Progenitor cell of endocrine pancreas (in vitro differentiated cells): ENCODE measurements at places on chromosomes 5 and 9.
A peak's percentile ranks its signal among the peaks of the same experiment; 100 is the strongest.

GRCh38 chr5:4079831-4080230 is 484.2 kb downstream of the IRX1 start:
- no peak for DNase-seq

DNA sequence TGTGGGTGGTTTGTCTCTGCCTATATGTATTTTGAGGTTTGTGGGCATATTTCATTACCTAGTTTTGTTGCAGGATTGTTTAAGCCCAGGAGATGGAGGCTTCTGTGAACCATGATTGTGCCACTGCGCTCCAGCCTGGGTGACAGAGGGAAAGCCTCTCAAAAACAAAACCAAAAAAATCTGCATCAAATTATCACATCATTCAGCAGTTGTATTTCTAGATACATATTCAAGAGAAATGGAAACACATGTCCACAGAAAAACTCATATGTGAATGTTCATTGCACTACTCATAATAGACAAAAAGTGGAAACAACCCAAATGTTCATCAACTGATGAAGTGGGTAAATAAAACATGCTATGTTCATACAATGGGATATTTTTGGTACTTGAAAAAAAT is 29.9 kb downstream of the HSPA4 start:
- no peak for DNase-seq

DNA sequence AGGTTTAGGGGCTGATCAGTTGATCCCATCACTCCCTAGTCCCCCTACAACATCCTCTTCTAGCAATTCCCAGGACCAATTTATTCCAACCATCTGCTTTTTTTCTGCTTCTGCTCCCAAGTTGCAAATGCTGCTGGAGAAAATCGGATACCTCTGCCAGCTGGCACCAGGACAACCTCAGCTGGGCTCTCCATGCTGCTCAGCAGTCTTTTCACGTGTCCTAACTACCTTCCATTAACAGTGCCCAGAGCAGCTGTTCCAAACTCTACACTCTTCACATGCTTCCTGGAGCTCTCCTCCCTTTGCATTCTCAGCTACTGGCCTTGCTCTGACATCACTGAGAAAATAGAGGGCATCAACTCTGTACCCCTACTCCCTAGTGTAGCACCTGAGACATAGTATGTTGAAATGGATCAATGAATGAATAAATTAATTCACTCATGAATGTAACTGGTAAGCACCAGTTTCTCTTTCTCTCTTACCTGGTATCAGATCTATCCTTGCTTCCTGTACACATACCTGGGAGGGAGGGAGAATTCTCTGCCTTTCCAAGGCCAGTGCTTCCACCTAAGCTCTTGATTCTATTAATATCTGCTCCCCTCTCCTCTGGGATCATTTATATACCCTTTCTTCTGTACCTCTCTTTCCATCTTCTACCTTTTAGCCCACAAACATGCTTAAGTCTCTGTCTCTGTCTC is 191.0 kb downstream of the RAB3C start:
- no peak for DNase-seq

GRCh38 chr9:95980262-95981125 is 105.0 kb downstream of the ERCC6L2 start:
- no peak for DNase-seq

- DNase-seq: no peak
Observed at GRCh38 chr9:90851444-90851843, 49.8 kb downstream of the SYK start.

- DNase-seq: no peak
Observed at GRCh38 chr5:91223886-91224285, 159.2 kb downstream of the ARRDC3 start.

- no peak for DNase-seq
Observed at GRCh38 chr5:152736906-152737305, 331.8 kb upstream of the NMUR2 start.

DNA sequence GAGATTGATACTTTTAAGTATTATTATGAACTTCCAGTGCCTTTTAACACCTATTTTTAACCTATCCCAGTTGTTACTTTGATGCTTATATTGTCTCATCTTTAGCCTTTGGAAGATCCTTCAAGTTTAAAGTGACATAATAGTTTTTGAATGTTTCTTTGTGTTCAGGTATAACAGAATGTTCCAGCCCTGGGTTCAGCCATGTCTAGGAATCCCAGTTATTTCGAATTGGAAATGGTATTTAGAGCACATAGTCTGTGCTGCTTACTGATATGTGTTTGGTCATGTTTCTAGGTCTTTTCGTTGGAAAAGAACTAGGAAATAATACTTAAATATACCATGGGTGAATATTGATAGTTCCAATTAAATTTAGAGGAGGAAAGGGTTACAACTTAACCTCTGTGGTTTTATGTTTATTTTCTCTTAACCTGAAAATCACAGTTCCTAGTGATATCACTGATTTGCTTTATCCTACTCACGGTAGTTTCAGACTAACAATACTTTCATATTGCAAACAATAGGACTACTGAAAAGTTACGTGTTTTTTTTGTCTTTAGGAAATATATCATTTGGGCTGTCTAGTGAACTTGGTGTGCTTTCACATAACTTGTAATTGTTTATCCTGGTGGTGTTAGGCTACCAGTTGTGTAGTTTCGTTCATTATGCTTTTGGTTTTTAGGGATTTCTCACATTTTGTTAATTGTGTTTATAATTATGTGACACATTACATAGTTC is 37.8 kb downstream of the UHRF2 start:
- DNase-seq: no peak

DNA sequence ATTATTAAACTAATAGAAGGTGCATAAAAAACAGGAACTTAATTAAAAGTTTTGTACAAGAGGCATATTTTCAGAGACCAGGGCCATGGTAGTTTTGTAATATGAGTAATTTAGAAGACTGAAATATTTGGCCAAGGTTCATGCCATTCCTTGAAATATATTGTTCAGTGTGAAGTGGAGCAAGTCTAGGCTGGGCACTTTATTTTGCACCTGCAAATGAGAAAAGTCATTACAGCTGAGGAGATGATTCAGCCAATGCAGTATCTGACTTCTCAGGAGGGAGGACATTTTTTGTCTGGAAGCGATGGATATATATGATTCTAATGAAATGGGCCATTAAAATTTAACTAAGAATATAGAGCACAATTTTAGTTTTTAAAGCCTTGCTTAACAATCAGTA is 754.0 kb upstream of the ADAMTS16 start:
- no peak for DNase-seq

DNA sequence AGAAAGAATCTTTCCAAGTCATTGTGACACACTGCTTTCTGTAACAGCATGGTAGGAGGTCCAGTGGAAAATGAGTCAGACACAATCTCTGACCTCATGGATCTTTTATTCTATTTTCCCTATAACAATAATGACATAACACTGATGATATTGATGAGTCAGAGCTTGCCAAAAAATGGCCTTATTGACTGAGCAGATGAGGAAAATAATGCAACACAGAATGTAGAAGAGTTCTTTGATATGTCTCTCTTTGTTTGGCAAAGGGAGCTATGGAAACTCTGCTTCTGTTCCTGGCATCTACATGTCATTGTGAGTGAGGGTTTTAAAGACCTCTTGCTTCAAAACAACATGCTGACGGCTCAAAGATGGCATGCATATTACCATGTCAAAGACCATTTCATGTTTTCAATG is 443.1 kb upstream of the ZNF608 start:
- no peak for DNase-seq

GRCh38 chr9:26656003-26656870 is 236.4 kb downstream of the CAAP1 start:
- no peak for DNase-seq

GRCh38 chr9:134937164-134937555 is 19.4 kb upstream of the FCN1 start:
- DNase-seq: no peak

- no peak for DNase-seq
Observed at GRCh38 chr5:141478321-141478945, 2.7 kb downstream of the PCDHGC3 start.

DNA sequence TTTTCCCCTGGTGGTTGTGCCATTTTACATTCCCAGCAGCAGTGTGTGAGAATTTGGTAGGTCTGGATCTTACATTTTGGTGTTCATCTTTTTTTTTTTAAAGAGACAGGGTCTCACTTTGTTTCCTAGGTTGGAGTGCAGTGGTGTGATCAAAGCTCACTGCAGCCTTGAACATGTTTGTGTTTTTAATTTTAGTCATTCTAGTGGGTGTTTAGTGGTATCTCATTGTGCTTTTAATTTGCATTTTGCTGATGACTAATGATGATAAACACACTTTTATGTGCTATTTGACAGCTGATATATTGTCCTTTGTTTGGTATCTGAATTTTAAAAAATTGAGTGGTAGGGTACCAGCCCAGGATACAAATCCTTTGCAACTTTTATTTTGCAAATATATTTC is 53.4 kb upstream of the POMT1 start:
- DNase-seq: no peak

DNA sequence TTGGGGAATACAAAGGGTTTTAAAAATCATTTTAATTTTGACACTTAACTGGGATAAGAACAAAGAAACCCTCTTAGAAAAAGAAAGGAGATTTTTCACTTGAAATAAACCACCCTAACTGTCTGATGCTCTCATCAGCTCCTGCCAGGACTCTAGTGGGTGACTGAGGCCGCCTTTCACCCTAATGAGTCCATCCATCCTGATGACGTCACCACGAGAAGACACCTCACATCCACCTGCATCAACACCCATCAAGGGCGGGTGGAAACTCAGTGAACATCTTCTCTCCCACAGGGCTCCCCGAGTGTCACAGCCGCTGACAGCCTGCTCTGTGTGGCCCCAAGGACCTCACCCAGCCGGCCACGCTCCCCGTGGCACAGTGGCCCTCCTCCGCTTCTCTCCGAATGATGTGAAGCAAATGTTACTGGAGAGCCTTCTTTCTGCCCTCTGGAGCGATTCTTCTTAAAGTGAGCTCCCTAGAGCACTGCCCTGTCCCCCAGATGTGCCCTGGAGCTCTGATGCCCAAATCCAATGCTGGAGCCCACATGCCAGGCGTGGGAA is 584.3 kb upstream of the ADAMTS16 start:
- no peak for DNase-seq

- DNase-seq: peak; percentile 30
Observed at GRCh38 chr9:118522093-118523028, 818.2 kb downstream of the TLR4 start.

DNA sequence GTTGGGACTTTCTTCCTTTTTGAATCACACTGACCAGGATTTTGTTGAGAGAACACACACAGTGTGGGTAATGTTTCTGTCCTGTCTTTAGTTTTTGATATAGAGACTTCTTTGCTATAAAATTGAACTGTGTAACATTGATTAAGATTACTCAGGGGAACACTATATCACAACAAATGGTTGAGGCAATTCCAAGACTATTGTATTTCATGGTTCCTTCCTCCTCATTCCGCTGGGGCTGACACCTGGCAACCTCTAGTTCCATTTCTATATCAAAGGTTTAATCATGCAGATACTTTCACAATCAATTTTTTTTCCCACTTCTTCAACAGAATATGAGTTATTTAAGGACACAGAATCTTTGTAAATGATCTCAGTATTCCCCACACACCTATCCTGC is 182.2 kb downstream of the TAF11L14 start:
- DNase-seq: no peak

DNA sequence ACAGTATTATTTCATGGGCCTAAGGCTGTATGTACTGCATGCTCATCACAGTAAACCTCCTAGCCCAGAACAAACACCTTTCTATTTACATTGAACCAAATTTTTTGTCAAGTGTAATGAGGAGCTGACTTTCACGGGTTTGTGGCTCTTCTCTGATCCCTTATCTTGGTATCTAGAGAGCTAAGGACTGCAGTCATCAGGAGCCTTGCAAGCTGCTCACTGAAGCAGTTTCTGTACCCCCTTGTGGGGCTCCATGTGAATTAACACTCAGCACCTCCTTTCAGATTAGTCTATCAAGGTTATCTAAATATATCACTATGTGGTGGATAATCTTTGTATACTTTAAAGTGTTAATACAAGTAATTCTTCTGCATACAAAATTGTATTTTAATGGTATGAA is 108.2 kb downstream of the AUH start:
- no peak for DNase-seq

DNA sequence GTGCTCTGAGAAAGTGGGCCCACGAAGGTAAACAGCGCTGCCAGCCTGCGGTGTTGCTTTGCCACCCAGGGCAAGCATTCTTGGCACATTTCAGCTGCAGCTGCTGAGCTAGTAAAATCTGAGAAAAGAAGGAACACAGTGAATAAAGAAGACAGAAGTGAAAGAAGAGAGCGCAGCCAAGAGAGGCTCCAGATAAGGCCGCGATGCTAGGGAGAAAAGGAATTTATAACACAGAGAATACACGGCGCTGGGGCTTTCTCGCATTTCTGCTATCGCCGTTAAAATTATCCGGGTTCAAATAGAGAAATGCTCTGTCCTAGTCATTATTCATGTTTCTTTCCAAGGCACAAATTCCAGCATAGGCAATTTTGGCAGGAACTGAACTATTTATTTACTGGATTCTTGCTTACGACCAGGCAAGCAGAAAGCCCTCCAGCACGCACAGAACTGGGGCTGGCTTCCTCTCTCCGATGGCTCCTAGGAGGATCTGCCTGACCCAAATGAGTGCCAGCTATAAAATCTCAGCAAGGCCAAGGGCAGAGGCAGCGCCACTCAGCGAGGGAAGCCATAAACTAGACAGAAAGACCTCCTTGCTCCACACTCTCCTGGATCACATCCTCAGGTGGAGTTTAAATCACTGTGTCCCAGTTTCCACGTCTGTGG is 111.2 kb downstream of the ATPSCKMT start:
- no peak for DNase-seq

DNA sequence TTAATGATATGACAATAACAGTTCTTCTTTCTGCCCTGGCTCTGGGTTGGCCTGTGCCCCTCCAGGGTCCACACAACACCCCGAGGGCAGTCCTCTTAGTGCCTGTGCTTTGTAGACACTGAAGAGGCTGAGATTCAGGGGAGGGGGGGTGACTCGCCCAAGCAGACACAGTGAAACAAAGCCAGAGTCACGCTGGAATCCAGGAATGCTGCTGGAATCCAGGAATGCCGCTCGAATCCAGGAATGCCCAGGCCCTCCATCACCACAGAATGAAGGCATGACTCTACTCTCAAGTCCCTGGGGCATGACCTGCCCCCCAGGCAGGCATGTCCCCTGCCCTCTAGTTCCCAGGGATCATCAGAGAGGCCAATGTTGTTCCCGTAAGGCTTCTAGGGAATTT is 73.1 kb downstream of the LRSAM1 start:
- no peak for DNase-seq

GRCh38 chr9:88441301-88442007 is 53.2 kb downstream of the SPIN1 start:
- no peak for DNase-seq

- DNase-seq: no peak
Observed at GRCh38 chr5:176646707-176647029, 616 bp upstream of the TSPAN17 start.

DNA sequence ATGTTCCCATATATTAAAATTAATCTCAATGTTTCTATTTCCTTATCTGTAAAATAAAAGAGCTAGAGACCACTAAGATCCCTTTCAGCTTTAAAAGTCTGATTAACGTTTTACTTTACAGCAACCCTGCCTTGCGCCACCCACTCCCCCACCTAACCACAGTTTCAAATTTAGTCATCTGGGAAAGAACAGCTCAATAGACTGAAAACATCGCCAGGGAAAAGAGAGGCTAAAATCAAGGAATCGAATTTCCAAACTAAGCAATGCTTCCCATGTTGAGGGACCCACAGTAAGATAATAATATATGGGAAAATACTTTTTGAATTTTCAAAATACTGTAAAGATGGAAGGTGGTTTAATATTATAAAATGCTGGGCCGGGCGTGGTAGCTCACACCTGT is 6.6 kb downstream of the SAXO1 start:
- no peak for DNase-seq

GRCh38 chr5:66646570-66646969 is 50.4 kb downstream of the MAST4 start:
- DNase-seq: no peak

- DNase-seq: no peak
Observed at GRCh38 chr9:87656485-87656884, 69.4 kb upstream of the CTSL start.
